ENCODE measurements at places on chromosomes 4 and X.
A peak's percentile ranks its signal among the peaks of the same experiment; 100 is the strongest.

DNA sequence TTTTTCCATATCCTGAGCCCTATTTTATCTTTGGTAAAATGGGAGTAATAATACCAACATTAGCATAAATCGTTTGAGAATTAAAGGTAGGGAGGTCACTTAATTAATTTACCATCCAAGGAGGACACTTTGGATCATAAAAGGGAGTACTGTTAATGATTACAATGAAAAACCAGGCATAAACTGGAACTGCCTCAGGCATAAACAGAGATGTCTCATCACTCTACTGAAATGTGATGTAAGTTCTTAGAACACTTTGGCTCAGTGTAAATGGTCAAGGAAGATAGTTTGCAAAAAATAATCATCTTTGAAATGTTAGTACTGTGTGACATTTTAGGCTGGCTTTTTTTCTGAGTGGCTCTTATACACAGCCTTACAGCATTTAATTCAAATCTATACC lies 268.7 kb downstream of the SLC39A8 start:
- no peak for DNase-seq

GRCh38 chr4:123631786-123632692 lies 235.4 kb downstream of the SPRY1 start:
- no peak for DNase-seq

- no peak for DNase-seq
Measured at GRCh38 chr4:108203377-108203776, 34.6 kb upstream of the LEF1 start.

DNA sequence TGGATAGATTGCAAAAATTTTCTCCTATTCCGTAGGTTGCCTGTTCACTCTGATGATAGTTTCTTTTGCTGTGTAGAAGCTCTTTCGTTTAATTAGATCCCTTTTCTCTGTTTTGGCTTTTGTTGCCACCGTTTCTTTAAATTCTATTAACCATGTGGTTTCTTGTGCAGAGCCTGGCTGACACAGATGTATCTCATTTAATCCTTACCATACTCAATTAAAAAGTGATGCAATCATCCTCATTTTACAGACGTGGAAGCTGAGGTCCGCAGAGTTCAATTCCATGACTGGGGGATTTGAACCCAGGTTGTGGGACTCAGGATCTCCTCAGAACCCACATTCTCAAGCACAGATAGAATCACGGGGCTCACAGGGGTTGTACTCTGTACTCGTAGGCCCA lies 66.7 kb downstream of the SORCS2 start:
- no peak for DNase-seq

DNA sequence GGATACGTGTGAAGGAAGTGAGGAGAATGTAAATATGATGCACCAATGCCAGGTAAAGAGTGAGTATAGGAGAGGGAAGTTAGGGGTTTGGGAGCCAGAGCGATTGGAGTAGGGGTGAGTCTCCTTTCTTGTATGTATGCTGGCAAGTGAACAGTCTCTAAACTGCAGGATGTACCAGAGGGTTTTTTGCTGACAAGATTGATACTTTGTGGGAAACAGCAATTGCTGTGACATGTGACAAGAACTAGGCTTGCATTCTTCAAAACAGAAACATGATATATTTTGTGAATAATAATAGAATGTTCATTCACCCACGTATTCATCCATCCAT lies 706 bp downstream of the CHIC1 start:
- no peak for DNase-seq

DNA sequence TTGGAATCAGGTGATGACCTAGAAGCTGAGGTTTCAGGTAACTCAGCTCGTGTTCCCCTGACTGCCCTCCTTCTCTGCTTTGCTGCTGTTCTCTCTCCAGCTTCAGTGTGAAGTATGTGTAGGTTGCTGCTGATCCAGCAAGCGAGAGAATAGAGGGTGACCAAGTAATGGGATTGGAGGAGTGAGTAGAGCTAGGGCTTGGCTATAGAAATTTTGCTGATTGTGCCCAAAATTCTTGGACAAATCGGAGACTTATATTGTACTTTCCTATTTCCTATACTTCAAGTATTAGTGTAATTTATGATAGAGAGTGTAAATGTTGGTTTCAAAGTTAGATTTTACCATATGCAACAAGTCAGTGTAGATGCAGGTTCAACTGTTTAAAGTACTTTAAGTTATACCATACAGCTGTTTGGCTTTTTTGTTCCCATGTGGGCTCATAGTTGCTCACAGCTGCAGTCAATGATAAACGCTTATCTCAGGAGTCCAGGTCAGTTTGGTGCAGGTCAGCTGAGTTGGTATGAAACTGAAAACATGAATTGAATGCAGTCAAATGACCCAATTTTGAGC lies 48.0 kb downstream of the RAPGEF2 start:
- no peak for DNase-seq

- DNase-seq, result peak; percentile 17
Measured at GRCh38 chrX:1444561-1445500, 7.9 kb downstream of the ASMTL start.

- no peak for DNase-seq
Measured at GRCh38 chr4:186067757-186068385, 1.1 kb upstream of the TLR3 start.

DNA sequence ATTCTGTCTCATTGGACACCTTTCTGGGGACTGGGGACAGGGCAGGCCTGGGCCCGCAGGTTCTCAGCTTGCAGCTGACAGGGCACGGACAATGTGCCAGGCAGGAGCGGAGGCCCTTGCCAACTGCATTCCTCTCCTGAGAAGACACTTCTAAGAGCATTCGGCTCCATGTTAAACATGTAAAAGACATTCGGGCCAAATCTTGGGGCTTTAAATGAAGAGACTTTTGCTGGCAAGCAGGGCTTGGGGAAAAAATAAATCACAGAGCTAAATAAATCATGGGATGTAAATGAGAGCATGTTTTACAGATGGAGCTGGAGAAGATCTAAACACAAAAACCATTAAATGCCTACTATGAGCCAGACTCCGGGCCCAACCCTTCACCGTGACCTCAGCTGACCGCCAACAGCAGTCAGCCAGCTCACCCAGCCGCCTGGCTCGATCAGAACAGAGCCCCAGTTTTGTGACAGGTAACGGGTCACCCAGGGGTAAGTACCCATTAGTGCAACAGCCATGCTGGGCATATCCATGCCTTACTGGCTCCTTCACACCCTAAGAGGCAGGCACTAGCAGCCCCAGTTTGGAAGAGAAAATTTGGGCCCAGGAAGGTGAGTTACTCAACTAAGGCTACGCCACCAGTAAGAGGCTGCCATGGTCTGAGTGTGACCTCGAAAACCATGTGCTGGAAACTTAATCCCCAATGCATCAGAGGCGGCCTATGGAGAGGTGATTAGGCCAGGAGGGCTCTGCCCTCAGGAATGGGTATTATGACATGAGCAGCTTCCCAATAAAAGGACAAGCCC lies 14.7 kb downstream of the WDR1 start:
- no peak for DNase-seq

DNA sequence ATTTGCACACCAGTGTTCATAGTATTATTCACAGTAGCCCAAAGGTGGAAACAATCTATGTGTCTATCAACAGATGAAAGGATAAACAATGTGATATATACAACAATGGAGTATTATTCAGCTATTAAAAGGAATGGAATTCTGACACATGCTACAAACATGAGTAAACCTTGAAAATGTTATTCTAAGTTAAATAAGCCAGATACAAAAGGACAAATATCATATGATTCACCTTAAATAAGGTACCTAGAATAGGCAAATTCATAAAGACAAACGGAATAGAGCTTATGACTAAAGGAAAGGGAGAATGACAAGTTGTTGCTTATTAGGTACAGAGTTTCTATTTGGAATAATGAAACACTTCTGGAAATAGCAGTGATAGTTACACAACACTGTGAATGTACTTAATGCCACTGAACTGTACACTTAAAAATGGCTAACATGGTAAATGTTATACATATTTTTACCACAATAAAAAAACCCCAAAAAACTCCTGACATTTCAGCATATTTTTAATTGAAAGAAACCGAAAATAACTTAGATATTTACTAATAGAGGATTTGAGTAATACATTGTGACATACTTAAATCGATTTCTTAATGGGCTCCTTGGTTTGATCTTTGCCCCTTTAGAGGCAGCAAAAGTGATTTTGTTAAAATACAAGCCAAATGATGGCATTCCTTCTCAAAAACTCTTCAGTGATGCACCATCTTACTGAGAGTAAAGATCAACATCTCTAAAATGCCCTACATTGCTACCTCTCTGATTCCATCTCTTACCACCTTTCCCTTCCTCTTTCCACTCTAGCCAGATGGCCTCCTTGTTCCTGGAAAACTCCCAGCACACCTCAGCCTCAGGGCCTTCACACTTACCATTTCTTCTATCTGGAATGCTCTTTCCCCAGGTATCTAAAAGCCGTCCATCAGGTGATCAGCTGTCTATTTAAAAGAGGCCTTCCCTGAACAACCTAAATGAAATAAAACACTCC lies 8.6 kb upstream of the CYP2U1 start:
- DNase-seq, result no peak

DNA sequence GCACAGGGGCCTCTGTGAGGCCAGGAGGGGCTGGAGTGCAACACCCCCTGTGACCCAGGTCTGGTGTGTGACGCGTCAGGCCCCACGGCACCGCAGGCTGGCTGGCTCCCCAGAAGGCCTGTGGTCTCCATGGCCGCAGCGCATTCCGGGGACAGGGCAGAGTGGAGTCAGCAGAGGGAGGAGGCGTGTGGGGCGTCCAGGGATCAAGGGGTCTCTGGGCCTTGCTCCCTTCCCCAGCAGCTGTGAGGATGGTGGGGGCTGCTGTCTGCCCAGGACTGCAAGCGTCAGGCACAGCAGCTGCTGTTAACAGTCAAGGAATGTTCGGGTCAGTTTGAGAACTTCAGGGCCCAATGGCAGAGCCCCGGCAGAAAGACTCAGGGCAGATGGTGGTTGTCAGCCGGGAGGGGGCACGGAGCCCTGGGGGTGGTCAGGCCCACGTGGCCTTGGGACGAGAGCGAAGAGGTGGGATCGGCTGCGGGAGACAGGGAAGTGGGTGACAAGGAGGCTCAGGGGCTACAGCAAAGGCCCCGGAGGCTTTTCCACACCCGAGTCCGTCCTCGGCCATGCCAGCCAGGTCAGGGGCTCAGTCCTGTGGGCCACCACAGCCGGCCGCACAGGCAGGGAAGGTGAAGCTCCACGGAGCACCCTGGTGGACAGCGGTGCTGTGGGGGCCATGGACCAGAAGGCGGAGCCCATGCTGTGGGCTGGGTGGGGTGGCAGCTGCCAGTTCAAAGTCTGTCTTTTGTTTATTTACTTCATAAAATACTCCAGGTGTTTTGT lies 18.3 kb downstream of the PCGF3 start:
- DNase-seq, result no peak

DNA sequence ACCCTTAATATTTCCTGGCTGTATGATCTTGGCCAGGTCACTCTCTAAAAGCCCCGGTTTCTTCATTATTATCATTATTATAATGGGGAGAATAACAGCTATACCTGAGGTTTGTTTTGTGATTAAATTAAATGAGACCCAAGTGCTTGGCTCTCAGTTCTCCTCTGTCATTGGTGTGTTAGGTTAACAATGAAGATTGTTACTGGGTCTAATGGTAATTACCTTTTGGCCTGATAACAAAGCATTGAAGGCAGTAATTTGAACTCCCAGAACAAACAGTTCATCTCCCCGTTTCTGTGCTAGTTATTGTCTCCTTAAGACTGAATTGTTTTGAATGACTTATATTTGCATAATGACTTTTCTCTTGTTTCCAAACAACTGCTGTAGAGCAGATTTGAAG lies 6.8 kb upstream of the ANAPC4 start:
- DNase-seq, result no peak

GRCh38 chr4:3866813-3867129 lies 100.6 kb downstream of the ADRA2C start:
- DNase-seq, result no peak

DNA sequence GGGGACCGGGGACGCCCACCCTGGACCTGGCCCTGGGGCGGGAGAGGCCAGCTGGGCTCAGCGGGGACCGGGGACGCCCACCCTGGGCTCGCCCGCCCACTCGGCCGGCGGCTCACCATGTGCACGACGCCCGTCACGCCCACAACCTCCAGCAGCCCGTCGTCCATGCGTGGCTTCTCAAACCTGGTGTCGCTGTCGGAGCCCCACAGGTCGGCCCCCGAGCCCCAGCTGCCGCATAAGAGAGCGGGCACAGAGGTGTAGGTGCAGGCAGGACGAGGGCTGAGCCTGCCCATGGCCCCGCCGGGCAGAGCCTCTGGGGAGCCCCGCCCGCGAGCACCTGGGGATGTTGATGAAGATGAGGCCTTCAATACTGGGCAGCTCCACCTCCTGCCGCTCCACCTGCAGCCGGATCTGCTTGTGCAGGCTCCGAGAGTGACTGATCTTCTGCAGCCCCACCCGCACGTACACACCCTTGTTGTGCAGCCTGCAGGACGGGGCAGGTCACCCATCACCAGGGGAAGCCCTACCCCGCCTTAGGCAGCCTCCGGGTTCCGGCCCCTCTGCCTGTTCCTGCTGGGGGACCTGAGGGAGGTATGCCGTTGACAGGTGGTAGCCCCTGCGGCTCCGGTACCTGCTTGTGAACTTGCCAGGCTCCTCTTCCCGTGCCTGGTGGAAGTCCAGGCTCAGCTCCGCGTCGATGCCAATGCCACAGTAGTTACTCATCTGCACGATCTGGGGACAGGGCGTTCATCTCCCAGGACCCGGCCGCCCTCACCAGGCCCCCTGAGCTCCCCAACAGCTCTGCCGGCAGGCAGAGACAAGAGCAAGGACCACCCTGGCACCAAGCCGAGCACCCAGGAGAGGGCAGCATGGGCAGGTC lies 11.8 kb downstream of the DGKQ start:
- DNase-seq, result no peak

GRCh38 chr4:159070742-159071141 lies 32.1 kb upstream of the RAPGEF2 start:
- DNase-seq, result no peak

GRCh38 chr4:76434901-76435527 lies at the start of gene SHROOM3:
Gene SHROOM3, plus strand, starts transcription at chr4:76435229. Its CDS starts 824 bp downstream, at chr4:76436053.
- DNase-seq, result no peak

DNA sequence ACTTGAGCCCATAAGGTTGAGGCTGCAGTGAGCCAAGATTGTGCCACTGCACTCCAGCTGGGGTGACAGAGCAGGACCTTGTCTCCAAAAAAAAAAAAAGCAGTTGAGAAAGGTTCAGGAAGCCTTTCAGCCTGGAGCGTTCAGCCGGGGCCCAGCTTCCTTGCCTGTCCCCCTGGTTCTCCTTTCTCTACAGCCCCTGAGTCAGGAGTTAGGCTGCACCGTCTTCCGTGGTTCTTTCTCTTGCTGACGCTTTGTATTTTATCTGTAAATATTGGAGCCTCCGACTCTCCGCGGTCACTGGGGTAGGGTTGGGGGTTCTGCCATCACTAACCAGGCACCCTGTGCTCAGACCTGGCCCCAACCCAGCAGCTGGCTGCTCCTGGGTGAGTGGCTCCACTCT lies 13.8 kb upstream of the UVSSA start:
- no peak for DNase-seq

- DNase-seq, result no peak
Measured at GRCh38 chr4:182918791-182919302, 1.7 kb upstream of the DCTD start.

DNA sequence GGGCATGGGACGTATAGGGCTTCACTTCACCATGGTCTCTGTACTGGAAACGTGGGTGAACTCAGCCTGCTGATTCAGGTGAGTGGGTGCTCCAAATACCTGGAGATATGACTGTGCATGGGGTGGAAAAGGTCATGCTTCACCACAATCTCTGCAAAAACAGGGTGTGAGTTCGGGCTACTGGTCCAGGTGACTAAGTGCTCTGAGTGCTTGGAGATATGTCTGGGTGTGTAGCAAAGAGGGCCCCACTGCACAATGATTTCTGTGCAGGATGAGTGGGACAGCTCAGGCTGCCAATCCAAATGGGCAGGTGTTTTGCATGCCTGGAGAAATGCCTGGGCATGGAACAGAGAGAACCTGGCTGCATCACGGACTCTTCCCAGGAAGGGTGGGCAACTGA lies 11.2 kb upstream of the CPXCR1 start:
- no peak for DNase-seq
